ENCODE measurements at places on chromosomes 2 and 18. TPM values are rescaled to one million over a fixed set of nuclear protein-coding genes. Genes with fewer than 3 reads are reported as not detected.

GRCh38 chr18:45106331-45106774 lies 425.7 kb downstream of the SETBP1 start:
- no peak overlapping the region for H3K4me3 ChIP-seq
- H3K27me3 ChIP-seq: no peaks in the 10 kb centered on the region
- DNase-seq: no peak
- H3K4me1 ChIP-seq: peaks cover 6% of the 10 kb centered on the region

- no peaks in the 10 kb centered on the region for H3K27me3 ChIP-seq
- H3K36me3 ChIP-seq: no peaks in the 10 kb centered on the region
- H3K4me1 ChIP-seq: peaks cover 3% of the 10 kb centered on the region
- DNase-seq: no peak
- H3K27ac ChIP-seq: no peak overlapping the region
These were observed 102.7 kb upstream of the PELI1 start for GRCh38 chr2:64246962-64247361.

- H3K36me3 ChIP-seq: no peaks in the 10 kb centered on the region
- no peak overlapping the region for H3K4me3 ChIP-seq
- no peaks in the 10 kb centered on the region for H3K4me1 ChIP-seq
These were observed 179.4 kb upstream of the SESTD1 start for GRCh38 chr2:179444056-179444455.

DNA sequence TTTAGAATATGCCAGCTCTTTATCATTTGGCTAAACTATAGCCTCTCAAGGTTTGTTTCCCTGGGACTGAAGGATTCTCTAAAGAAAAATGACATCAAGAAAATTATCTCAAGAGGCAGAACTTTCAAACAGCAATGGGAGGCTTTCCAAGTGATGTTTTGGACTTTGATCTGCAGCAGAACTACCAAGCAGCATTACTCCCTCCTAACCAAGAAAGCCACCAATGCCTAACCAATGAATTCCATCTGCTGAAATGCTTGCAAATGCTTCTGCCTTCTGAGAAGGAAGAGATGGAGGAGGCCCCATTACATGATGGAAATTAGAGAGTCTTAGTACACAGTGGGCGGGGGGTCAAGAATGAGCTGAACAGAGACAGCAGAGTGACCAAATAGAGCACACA lies 95.1 kb upstream of the SLC35G4 start:
- peaks cover 11% of the 10 kb centered on the region for H3K4me1 ChIP-seq
- H3K27me3 ChIP-seq: no peaks in the 10 kb centered on the region
- H3K27ac ChIP-seq: no peak overlapping the region
- no peaks in the 10 kb centered on the region for H3K36me3 ChIP-seq
- no peak overlapping the region for H3K4me3 ChIP-seq
- no peak for DNase-seq

GRCh38 chr2:71611247-71611646 lies 157.9 kb downstream of the DYSF start:
- no peaks in the 10 kb centered on the region for H3K27me3 ChIP-seq
- DNase-seq: no peak
- H3K36me3 ChIP-seq: no peaks in the 10 kb centered on the region
- H3K27ac ChIP-seq: no peak overlapping the region
- peaks cover 29% of the 10 kb centered on the region for H3K4me1 ChIP-seq

The SLC5A7 gene
- 0.14 TPM for total RNA-seq

The APCDD1 gene
- total RNA-seq: 75.8 TPM

Data from thoracic aorta (tissue), 2 donors.